CD4-positive, alpha-beta T cell treated with Interleukin-4 for 1 hour (primary cell): ENCODE measurements at places on chromosomes 11 and 22.

- no peak for DNase-seq
Measured at GRCh38 chr22:25650833-25651232, 86.4 kb downstream of the GRK3 start.

- DNase-seq = no peak
Measured at GRCh38 chr11:113073290-113073953, 112.2 kb downstream of the NCAM1 start.

DNA sequence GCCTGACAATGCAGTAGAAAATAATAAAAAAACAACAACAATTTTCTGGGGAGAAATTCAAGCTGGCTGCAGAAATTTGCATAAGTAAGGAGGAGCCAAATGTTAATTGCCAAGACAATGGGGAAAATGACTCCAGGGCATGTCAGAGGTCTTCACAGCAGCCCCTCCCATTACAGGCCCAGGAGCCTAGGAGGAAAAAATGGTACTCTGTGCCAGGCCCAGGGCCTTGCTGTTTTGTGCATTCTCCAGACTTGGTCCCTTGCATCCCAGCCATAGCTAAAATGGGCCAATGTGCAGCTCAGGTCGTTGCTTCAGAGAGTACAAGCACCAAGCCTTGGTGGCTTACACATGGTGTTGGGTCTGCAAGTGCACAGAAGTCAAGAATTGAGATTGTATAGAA lies 45.5 kb downstream of the MS4A2 start:
- no peak for DNase-seq

DNA sequence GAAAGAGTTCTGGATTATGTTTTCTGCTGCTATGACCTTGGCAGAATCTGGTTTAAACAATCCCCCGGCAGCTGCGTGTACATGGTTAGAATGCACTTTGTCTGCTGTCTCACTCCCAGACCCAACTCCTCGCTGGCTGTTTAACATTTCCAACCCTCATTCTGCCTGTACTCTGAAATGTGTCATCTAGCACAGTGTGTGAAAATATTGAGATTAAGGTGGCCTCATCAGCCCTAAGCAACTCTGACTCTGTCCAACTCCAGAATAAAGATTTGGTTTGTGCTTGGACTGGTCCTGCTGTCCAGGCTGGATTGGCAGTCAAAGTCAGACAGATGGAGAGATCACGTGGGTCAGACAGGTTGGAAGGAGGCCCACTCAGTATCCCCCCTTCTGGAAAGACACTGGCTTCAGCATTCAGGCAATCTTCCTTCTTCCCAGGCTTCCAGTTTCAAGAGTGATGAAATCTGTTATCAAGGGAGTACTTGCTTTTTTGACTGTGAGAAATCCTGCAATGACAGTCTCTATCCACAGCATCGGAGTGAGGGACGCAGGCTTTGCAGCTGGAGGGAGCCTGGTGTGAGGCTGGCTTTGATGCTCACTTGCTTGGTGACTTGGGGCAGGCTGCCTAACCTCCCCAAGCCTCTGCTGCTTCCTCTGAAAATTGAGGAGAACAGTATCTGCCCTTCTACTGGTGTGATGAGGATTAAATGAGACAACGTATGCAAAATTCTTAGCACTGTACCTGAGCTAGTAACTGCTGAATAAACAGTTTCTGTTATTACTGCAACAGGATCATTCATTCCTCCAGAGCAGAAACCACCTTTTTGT lies 29.8 kb downstream of the ABTB2 start:
- DNase-seq = no peak

- peak; percentile 62 for DNase-seq
Measured at GRCh38 chr11:74255741-74256375, 55.6 kb downstream of the P4HA3 start.

DNA sequence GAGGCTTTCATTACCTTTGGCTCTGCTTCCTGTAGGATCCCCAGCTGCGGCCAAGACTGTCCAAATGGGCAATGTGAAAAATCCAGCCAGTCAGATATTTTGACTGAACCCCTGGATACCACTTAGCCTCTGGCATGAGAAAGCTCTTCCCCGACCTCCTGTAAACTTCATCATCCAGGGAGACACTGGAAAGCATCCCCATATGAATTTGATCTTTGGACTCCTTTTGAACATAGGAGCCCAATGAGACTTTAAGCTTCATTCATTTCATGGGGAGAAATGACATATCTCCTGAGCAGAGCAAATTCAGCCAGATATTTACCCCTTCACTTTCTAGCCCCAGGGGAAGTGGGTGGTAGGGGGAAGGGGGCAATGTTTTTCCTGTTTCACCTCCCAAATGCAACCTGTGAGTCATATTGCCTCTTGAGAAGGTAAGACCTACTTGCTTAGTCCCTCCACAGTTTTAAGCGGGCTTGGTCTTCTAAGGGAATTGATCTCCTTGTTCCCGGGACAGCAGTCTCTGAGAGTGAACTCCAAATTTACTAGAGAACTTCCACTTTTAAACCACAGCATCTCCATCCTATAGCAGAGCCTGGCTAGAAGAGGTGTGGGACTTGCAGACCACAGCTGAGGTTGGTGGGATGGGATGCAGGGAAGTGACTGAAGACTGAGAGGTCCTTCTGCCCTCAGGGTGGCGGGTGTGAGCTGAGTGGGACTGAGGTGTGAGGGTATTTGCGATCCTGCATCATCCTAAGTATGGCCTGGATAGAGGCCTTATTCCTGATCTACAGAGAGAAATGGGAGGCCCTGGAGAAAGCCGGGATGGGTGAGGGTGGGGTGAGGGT lies 20.3 kb upstream of the POU2AF1 start:
- DNase-seq = no peak

- DNase-seq = no peak
Measured at GRCh38 chr11:33320016-33320813, 63.0 kb downstream of the HIPK3 start.

GRCh38 chr11:65833297-65834030 lies at the start of gene SNX32:
Gene SNX32, plus strand, starts transcription at chr11:65833963. Its CDS starts 103 bp downstream, at chr11:65834066.
- peak; percentile 96 for DNase-seq

DNA sequence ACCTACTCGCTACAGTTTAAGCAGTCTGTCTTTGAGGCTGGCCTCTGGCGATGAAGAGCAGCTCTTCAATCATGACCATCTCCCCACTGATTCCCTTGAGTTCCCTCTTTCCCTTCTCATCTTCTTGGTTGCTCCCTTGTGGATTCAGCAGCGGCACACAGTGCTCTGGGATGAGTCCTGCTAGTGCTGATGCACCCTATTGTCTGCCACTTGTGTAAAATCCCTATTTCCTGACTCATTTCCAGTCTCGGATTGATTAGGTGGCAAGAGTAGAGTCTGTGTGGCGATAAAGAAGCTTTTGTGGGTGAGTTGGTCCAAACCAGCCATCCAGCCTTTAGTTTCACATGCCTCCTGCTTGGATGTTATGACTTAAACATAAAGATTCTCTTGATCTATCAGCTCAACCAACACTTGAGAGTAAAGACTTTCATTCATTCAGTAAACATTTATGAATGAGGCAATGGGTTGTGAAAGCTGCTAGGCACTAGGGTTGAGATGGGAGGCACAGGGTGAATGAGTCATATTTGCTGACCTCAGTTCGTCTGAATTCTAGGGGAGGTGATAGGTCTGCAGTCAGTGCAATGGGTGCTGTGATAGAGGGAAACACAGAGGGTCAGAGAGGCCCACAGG lies 219.4 kb upstream of the RAG2 start:
- DNase-seq = no peak

GRCh38 chr22:48800036-48800885 lies 1027.4 kb downstream of the BRD1 start:
- no peak for DNase-seq
